Natural killer cell (primary cell): ENCODE measurements at places on chromosomes 16 and 17.

DNA sequence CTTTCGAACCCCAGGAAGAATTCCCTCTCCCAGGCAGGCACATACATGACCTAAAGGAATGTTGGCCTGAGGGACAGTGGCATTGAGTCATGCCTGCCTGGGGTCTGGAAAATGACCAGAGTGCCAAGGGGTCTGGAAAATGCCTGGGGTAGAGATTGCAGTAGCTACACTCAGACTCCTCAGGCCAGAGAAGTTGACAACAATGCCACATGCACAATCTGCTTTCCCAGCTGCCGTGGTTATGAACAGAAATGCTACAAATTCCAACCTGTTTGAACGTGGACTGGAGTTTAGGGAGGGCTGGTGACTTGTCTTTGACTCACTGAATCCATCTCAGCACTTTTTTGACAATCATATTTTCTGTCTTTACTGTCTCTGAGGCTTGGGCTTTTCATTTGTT is 250.0 kb downstream of the ABCC12 start:
- DNase-seq: no peak
- no peaks in the 10 kb centered on the region for H3K4me1 ChIP-seq
- no peak overlapping the region for H3K27ac ChIP-seq
- no peaks in the 10 kb centered on the region for H3K36me3 ChIP-seq

- peaks cover 5% of the 10 kb centered on the region for H3K36me3 ChIP-seq
- H3K4me3 ChIP-seq: no peak overlapping the region
- no peaks in the 10 kb centered on the region for H3K27me3 ChIP-seq
- no peak overlapping the region for H3K27ac ChIP-seq
Measured at GRCh38 chr16:81473558-81473957, 28.9 kb downstream of the CMIP start.

- no peaks in the 10 kb centered on the region for H3K27me3 ChIP-seq
- DNase-seq: no peak
- no peak overlapping the region for H3K27ac ChIP-seq
Measured at GRCh38 chr16:66318505-66318904, 48.0 kb upstream of the CDH5 start.

- no peaks in the 10 kb centered on the region for H3K27me3 ChIP-seq
- no peak for DNase-seq
- no peak overlapping the region for H3K4me3 ChIP-seq
- peak overlapping the region; percentile 61 for H3K27ac ChIP-seq
Measured at GRCh38 chr16:3096362-3096761, 2.7 kb downstream of the ZSCAN10 start.

GRCh38 chr16:57903656-57904055 is 67.3 kb downstream of the CNGB1 start:
- no peak overlapping the region for H3K4me3 ChIP-seq
- H3K27ac ChIP-seq: no peak overlapping the region
- no peaks in the 10 kb centered on the region for H3K4me1 ChIP-seq
- no peaks in the 10 kb centered on the region for H3K27me3 ChIP-seq
- DNase-seq: no peak
- no peaks in the 10 kb centered on the region for H3K36me3 ChIP-seq

GRCh38 chr16:70703041-70703834 is 17.4 kb upstream of the MTSS2 start:
- H3K4me3 ChIP-seq: no peak overlapping the region
- no peaks in the 10 kb centered on the region for H3K4me1 ChIP-seq
- no peaks in the 10 kb centered on the region for H3K27me3 ChIP-seq
- DNase-seq: no peak
- peaks cover under 1% of the 10 kb centered on the region for H3K36me3 ChIP-seq
